Mesothelial cell of epicardium (in vitro differentiated cells): ENCODE measurements at places on chromosomes 5 and 9. TPM values are rescaled to one million over a fixed set of nuclear protein-coding genes. Genes with fewer than 3 reads are reported as not detected.

- H3K4me3 ChIP-seq = no peak overlapping the region
- H3K4me1 ChIP-seq = peaks cover 3% of the 10 kb centered on the region
- no peak overlapping the region for H3K27ac ChIP-seq
Observed at GRCh38 chr5:179152144-179152895, 92.1 kb downstream of the ZNF354C start.

GRCh38 chr5:78537821-78538220, 110.8 kb downstream of the LHFPL2 start:
- no peaks in the 10 kb centered on the region for H3K36me3 ChIP-seq
- no peak overlapping the region for H3K27ac ChIP-seq
- no peak overlapping the region for H3K4me3 ChIP-seq
- no peaks in the 10 kb centered on the region for H3K27me3 ChIP-seq
- H3K4me1 ChIP-seq = peaks cover 48% of the 10 kb centered on the region

EDIL3 gene
- total RNA-seq = 45.2 to 51.3 TPM (median 48.0 TPM) in 3 replicates

GRCh38 chr5:125655156-125655555, 768.1 kb upstream of the GRAMD2B start:
- no peak for DNase-seq
- H3K27ac ChIP-seq = no peak overlapping the region
- H3K4me3 ChIP-seq = no peak overlapping the region
- no peaks in the 10 kb centered on the region for H3K27me3 ChIP-seq

DNA sequence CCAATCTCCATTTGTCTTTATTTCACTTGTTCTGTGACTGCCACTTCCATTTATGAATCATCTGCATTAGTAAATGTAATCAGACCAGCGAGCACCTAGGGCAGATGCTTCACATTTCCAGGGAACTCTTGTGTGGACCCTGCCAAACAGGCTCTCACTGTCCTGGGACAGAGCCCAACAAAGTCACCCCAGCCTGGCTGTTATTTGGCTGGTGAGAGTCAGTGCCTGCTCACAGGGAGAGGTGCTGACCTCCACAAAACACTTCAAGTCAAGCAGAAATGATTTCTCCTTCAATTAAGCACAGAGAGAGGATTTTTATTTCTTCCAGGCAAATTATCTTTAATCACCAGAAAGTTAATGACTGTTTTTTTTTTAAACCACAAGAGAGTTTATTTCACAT, 568.0 kb downstream of the MTRR start:
- no peak overlapping the region for H3K27ac ChIP-seq
- H3K4me1 ChIP-seq = peaks cover 4% of the 10 kb centered on the region
- no peak overlapping the region for H3K4me3 ChIP-seq
- DNase-seq = no peak
- no peaks in the 10 kb centered on the region for H3K36me3 ChIP-seq
- peaks cover 37% of the 10 kb centered on the region for H3K27me3 ChIP-seq

DNA sequence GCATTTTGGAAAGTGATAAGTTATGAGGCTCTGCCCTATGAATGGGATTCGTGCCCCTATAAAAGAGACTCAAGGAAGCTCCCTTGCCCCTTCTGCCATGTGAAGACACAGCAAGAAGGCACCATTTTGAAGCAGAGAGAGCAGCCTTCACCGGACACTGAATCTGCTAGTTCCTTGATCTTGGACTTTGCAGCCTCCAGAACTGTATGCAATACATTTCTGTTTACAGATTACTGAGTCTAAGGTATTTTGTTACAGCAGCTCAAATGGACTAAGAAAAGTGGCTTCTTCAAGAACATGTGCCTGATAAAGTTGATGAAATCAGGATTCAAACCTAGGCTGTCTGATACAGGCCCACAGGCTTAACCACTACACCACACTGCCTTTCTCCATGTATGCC, 131.6 kb upstream of the MAP3K1 start:
- DNase-seq = no peak
- peaks cover 15% of the 10 kb centered on the region for H3K4me1 ChIP-seq
- no peaks in the 10 kb centered on the region for H3K27me3 ChIP-seq
- H3K4me3 ChIP-seq = no peak overlapping the region
- no peaks in the 10 kb centered on the region for H3K36me3 ChIP-seq

SLC45A2 gene
- total RNA-seq = 0.45 to 0.63 TPM (median 0.62 TPM) in 3 replicates

RGS14 gene
- total RNA-seq = 13.5 to 16.1 TPM (median 14.1 TPM) in 3 replicates

DNA sequence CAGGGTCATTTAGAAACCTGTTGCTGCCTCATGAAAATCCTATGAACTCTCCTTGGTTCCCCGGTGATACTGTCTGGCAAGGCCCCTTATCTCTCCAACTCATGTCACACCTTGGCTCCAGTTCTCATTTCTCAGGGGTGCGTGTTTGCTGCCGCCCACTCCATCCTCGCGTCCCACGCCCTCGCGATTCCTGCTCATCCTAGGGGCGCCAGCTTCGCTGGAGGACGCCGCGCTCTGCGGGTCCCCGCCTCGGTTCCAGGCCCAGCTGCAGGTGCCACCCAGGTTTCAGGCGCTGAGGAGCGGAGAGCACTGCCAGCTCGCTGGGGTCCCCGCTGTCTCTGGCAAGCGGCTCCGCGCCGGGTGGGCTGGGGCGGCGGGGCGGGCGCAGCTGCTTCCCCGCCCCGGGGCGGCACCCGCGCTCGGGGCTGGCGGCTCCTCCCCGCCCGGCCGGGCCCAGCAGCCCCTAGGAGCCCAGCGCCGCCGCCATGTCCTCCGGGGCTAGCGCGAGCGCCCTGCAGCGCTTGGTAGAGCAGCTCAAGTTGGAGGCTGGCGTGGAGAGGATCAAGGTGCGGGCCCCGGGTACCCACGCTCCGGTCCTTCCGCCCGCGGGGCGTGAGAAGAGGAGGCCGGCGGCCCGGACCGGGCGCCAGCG, at the start of gene GNG10:
TSS of gene GNG10 (plus strand) at position 456 of the 652 bp plus-strand sequence. CDS start at position 486, 30 bp downstream.
- DNase-seq = peak; percentile 75
- H3K4me3 ChIP-seq = peak within 1 kb of the TSS; percentile 93
- peaks cover 21% of the 10 kb centered on the region for H3K4me1 ChIP-seq
- no peaks in the 10 kb centered on the region for H3K36me3 ChIP-seq
- H3K27ac ChIP-seq = peak within 1 kb of the TSS; percentile 85

DNA sequence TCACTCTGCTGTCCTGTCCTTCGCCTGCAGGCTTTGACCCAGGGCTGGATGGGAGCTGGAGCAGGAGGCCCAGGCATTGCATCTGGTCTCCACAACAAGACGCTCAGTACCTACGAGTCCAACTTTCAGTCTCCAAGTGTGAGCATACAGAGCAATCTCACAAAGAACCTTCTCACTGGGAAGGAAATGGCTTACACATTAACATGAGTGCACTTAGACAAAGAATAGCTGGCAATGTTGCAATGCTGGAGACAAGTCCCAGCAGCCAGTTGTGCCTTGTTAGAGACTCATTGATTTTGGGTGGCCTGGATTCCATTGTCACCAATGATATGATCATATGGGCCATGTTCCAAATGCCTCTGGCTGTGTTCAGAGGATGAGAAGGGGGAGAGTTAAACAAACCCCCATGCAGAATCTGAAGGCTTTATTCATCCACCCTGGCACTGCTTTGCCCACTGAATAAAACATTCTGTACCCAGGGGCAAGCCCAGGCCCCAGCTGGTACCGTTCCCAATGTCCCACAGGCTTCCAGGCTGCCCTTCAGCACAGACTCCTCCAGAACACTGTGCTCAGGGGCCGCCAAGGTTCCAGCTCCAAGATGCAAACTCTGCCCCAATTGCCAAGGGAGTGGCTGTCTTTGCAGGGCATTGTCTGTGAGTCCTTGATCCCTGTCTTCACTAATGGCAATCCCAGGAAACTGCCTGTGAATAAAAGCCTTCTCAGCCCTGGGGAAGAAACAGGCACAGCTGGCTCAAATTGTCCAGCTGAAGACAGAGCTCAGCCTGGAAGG, 185.5 kb downstream of the HSD17B3 start:
- no peak overlapping the region for H3K27ac ChIP-seq
- DNase-seq = no peak
- no peaks in the 10 kb centered on the region for H3K36me3 ChIP-seq
- H3K4me1 ChIP-seq = no peaks in the 10 kb centered on the region

DNA sequence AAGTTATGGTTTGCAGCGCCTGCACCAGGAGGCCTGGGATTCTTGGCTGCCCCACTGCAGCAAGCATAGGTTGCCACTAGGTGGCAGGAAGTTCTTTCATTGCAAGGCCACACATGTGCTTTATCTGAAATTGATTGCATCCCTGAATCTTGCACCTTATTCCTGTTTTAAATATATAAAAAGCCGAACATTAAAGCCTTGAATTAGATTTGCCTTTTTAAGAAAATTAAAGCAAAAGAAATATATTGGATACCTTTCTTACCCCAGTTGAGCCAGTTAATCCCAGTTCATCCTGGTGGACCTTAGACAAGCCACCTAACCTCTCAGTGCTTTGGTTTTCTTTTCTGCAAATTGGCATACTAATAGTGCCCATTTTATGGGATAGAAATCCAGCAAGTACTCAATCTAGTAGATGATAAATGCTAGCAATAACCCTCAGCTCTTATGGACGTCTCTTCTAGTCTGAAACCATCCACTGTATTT, 6.3 kb upstream of the TRMT10B start:
- no peak overlapping the region for H3K27ac ChIP-seq
- H3K36me3 ChIP-seq = no peaks in the 10 kb centered on the region
- no peak overlapping the region for H3K4me3 ChIP-seq
- H3K4me1 ChIP-seq = peaks cover 4% of the 10 kb centered on the region
- H3K27me3 ChIP-seq = peaks cover 8% of the 10 kb centered on the region

- no peaks in the 10 kb centered on the region for H3K36me3 ChIP-seq
- peaks cover 28% of the 10 kb centered on the region for H3K4me1 ChIP-seq
- peak overlapping the region; percentile 53 for H3K27ac ChIP-seq
- H3K4me3 ChIP-seq = no peak overlapping the region
- peaks cover 17% of the 10 kb centered on the region for H3K27me3 ChIP-seq
- peak; percentile 65 for DNase-seq
Observed at GRCh38 chr9:93810028-93810971, 144.9 kb downstream of the BARX1 start.
